Renal cortex interstitium (tissue), 15 donors: ENCODE measurements at places on chromosomes 1 and 21. TPM values are rescaled to one million over a fixed set of nuclear protein-coding genes. Genes with fewer than 3 reads are reported as not detected.

DNA sequence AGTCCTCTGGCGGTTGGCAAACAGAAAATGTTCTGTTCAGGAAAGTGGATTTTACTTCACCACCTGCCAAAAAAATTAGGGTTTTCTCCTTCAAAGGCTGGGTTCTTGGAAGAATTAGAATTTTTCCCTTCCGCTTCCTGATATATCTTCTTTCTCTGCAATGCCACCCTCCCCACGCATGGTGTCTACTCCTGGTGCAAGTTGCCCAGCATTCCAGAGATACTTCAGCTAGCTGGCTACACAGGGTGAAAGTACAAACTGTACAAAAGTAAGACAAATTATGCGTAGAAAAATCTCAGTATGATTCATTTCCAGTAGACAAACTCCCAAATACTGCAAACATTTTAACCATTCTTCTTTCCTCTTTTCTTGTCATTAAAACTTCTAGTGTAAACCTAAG is 430.1 kb upstream of the ESRRG start:
- DNase-seq, result no peak

DNA sequence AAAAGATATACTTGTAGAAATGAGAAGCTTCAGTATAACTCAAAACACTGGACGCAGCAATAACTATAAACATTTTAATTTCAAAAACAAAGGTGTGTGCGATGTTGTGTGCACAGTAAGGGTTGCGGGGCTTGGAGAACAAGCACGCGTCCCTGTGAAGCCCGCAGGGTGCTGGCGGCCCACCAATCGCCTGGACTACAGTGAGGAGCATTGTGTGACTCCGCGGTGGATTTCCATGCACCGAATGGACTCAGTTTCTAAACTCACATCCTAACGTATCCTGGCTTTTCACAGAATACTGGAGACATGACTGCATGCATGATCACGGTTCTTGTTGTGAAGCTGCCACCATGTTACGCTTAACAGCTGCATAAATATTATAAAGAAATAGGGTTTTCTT is 33.0 kb downstream of the NTPCR start:
- no peak for DNase-seq

- DNase-seq, result no peak
Observed at GRCh38 chr1:166738873-166739272, 100.4 kb upstream of the POGK start.

DNA sequence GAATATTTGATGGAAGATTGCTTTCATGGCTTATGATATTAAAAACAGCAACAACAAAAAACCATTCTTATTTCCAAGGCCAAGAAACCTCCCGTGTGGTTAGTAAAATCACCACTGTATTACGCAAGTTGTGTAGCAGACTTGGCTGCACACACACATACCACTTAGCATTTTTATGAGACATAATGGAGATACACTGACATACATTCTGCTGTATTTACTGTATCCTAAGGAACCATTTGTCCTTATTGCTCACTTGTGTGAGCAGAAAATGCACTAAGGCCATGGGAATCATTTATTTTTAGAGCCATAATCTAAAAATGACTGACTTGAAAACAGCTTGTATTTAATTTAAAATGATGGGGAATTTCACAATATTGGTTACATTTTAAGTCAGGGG is 584 bp upstream of the C1orf141 start:
- no peak for DNase-seq

DNA sequence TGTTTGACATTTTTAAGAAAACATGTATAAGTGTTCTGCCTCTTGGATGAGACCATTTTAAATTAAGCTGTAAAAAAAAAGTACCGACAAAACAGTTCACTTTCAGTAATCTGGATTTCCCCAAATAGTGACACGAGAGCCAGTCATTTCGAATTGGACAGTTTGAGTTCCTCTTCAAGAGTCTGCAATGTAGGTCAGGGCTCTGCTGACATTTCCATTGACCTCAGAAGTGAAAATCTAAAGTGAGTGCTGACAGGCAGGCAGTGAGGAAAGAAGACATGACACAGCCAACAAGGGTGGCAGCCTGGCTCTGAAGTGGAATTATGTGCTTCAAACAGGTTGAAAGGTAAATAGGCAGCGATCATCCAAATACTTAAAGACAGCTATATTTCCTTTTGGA is at the start of gene IL23R:
Gene IL23R, plus strand, starts transcription at position 259 of the 400 bp plus-strand sequence. CDS start 1,667 bp downstream, outside the sequence.
- DNase-seq, result no peak

GRCh38 chr1:67171978-67172377 is 5.7 kb downstream of the IL23R start:
- no peak for DNase-seq

DNA sequence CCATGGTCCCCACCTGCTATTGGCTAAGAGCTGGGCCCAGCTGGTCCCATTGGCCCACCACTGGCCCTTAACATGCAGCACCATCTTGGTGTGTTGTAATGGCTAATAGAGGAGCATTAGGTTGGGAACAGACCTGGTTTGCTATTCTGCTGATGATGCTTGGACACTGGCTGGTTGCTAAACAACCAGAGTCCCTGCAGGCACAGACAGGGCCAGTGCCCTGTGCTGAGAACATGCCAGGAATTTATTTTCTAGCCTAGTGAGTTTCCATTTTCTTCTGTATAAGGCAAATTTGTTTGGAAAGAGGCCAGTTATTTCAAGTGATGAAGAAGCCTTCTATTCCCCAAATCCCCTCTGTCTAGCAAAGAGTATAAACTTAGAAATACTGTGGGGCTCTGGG is 42.9 kb upstream of the TDRD10 start:
- DNase-seq, result no peak

DNA sequence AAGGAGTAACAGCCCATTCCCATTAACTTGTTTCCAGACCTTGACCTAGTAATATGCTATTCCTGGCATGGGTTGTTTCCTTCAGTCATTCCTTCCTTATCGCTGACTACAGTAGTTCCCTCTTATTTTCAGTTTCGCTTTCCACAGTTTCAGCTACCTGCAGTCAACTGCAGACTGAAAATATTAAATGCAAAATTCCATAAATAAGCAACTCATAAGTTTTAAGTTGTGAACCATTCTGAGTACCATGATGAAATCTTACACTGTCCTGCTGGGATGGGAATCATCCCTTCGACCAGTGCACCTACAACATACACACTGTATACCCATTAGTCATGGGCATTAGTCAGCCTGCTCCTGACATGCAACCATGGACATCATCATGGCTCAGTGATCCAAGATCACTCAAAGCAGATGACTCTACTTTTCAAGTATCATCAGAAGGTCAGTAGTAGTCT is 66.7 kb downstream of the CCDC30 start:
- no peak for DNase-seq

DNA sequence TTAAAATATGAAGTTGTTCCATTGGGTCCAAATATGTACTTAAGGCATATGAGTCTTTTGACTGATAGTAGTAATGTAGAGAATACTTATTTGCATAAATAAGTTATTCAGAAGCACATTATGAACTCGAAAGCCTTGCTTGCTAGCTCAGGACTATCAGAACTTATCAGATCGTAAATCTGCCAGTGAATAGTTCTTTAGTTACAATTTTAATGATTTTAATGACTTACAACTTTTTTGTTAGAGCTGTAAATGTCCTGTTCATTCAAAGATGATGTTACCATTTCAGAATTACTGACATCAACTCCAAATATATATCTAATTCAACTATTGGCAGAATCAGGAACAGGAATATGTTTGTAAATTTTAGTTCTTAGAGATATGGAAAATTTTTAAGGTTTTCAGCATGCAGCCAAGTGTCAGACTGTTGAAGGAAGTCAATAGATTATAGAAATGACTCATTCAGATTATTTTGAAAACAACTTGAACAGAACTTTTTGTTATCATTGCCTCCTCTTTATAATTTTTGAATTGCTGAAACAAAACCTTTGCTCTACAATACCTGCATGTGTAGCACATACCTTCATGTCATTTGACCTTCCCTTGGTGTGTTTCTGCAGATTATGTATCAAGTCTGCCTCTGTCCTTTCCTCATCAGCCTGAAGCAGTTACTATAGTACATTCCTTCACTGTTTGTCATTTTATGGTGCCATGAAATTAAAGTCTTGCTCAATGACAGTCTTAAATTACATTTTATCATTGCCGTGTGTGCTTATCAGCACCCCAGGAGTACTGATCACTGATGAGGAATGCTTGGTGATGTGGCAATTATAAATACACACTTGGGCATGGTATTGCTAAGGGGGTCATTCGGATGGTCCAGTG is 44.9 kb downstream of the LRRC8D start:
- DNase-seq, result no peak

- no peak for DNase-seq
Observed at GRCh38 chr1:16631248-16632043, 18.1 kb upstream of the NBPF1 start.

- DNase-seq, result no peak
Observed at GRCh38 chr1:214379236-214379970, 98.4 kb downstream of the SMYD2 start.

- DNase-seq, result peak; percentile 49
Observed at GRCh38 chr1:78840453-78841271, 165.9 kb downstream of the ADGRL4 start.

DNA sequence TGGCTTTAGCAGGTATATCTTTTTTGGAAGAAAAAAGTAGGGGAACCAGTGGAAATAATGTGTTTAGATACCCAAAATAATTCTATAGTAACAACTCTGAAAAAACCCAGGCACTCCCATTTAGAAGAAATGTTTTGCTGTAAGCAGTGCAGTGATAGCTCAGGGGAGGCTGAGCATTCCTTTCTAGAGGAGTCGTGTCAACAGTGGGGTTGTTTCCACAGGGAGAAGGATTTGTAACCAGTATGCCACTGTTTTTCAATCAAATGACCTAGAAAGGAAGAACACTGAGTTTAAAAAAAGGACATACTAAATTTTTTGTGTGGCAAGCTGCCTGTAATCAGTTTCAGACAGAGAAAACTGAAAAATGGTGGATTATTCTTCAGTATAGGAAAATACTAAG is 2.4 kb downstream of the PGD start:
- no peak for DNase-seq

GRCh38 chr1:19166066-19166465 is 44.0 kb downstream of the UBR4 start:
- no peak for DNase-seq

- DNase-seq, result no peak
Observed at GRCh38 chr1:49358036-49358435, 581.3 kb upstream of the BEND5 start.

- no peak for DNase-seq
Observed at GRCh38 chr1:39214998-39215873, 10.7 kb downstream of the MACF1 start.

- no peak for DNase-seq
Observed at GRCh38 chr1:234730770-234731568, 121.0 kb upstream of the IRF2BP2 start.

DNA sequence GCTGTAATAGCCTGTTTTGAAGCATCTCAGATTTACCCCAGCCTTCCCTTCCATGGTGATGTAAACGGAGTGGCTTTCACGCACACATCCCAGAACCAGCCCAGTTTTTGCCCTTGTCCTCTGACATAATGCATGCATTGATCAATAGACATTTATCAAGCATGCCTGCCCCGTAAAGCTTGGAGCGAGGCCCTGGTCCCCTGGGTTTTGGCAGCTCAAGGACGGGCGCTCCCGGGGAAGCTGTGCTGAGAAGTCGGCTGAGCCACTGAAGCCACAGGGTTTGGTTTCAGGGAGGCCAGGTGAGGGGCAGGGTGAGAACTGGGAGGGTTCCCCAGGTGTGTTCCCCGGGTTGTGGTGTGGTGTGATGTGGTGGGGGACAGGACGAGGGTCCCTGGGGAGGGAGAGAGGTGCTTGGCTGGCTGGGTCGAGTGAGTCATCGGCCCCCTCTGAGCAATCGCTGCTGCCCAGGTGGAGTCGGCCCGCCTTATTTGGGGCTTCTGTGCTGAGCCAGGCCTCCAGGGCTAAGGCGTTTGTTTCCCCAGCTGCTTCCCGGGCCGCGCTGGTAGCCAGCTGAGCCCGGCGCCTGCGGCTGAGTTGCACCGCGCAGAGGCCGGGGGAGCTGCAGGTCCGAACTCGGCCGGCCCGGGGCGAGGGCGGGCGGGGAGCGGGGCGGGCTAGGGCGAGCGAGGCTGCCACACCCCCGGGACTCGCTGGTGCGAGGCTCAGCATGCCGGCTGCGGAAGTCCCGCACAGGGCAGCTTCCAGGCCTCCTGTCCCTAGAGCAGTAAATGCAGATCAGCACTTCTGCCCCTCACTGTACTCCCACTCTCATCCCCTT is 23.6 kb downstream of the ATP2B4 start:
- no peak for DNase-seq

DNA sequence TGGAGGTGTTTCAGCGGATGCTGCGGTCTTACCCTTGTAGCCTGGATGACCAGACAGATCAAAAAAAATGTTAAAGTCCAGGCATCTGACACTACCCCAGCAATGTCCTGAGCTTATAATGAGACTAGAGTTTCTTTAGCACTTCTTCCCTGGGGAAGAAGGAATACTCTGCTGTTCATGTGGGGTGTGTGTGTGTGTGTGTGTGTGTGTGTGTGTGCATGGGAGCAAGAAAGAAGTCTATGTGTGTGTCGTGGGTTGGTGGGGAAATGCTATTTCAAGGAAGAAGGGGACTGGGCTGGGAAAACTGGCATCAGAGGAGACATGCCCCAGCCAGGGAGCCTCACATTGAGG is 3.0 kb upstream of the RASSF5 start:
- no peak for DNase-seq

- DNase-seq, result no peak
Observed at GRCh38 chr1:206856674-206857464, 8.6 kb upstream of the IL20 start.

DNA sequence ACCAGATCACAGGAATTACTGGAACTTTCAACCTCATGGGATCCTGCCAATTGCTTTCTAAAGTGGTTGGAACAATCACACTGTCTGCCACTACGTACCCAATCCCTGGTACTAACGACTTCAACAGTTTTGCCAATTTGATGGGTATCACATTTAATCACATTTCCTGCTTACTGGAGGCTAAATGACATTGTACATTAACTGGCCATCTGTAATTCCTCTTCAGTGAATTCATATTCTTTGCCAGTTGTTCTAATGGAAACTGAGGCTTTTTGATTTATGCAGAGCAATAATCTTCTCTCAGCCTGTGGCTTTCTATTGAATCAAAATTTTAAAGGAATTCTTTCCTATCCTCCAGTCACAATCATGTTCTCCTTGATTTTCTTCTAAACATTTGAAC is 38.2 kb downstream of the LGALS8 start:
- DNase-seq, result no peak

Gene KCNQ4
- 1.6 TPM for polyA plus RNA-seq

Gene SAMSN1
- polyA plus RNA-seq, result 3.8 TPM

Gene DNALI1
- 64.5 TPM for polyA plus RNA-seq

Gene OVAAL
- not detected for polyA plus RNA-seq

Gene DCDC2B
- polyA plus RNA-seq, result 0.98 TPM

Gene SHE
- polyA plus RNA-seq, result 10.4 TPM
